ENCODE measurements at places on chromosomes 6 and 20. TPM values are rescaled to one million over a fixed set of nuclear protein-coding genes. Genes with fewer than 3 reads are reported as not detected.

C6orf52 gene
- 2.9 TPM for total RNA-seq

SIRPD gene
- total RNA-seq = 0.23 TPM

XKR7 gene
- total RNA-seq = 0.03 TPM

TTK gene
- total RNA-seq = 47.8 TPM

SMLR1 gene
- not detected for total RNA-seq

ACSS1 gene
- 42.5 TPM for total RNA-seq

IDH3B gene
- 99.6 TPM for total RNA-seq

BLTP3A gene
- 11.8 TPM for total RNA-seq

- H3K27ac ChIP-seq = no peak overlapping the region
- DNase-seq = no peak
- H3K4me1 ChIP-seq = no peaks in the 10 kb centered on the region
- H3K36me3 ChIP-seq = no peaks in the 10 kb centered on the region
- H3K27me3 ChIP-seq = no peaks in the 10 kb centered on the region
Measured at GRCh38 chr6:107248147-107248546, 132.8 kb upstream of the BEND3 start.

- no peak overlapping the region for H3K4me3 ChIP-seq
- DNase-seq = no peak
- no peak overlapping the region for H3K27ac ChIP-seq
- no peaks in the 10 kb centered on the region for H3K4me1 ChIP-seq
- H3K27me3 ChIP-seq = no peaks in the 10 kb centered on the region
Measured at GRCh38 chr6:22101163-22101562, 195.7 kb downstream of the PRL start.

DNA sequence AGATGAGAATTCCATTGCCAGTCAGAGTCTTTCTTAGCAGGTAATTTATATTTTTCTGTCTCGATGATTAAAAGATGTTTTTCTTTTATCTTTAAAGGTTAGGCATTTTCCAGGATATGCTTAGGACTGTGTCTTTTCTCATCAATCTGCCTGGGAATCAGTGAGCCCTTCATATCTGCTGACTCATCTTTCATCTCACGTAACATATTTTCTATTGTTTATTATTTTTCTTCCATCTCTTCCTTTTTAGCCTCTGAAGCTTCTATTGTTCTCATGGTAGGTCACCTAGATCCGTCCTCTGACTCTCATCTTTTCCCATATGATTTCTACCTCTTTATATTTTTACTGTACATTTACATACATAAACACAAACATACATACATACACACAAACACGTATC lies 8.7 kb downstream of the CCDC28A start:
- no peak overlapping the region for H3K27ac ChIP-seq
- H3K36me3 ChIP-seq = no peaks in the 10 kb centered on the region
- no peaks in the 10 kb centered on the region for H3K27me3 ChIP-seq
- DNase-seq = no peak
- H3K4me1 ChIP-seq = peaks cover 7% of the 10 kb centered on the region

DNA sequence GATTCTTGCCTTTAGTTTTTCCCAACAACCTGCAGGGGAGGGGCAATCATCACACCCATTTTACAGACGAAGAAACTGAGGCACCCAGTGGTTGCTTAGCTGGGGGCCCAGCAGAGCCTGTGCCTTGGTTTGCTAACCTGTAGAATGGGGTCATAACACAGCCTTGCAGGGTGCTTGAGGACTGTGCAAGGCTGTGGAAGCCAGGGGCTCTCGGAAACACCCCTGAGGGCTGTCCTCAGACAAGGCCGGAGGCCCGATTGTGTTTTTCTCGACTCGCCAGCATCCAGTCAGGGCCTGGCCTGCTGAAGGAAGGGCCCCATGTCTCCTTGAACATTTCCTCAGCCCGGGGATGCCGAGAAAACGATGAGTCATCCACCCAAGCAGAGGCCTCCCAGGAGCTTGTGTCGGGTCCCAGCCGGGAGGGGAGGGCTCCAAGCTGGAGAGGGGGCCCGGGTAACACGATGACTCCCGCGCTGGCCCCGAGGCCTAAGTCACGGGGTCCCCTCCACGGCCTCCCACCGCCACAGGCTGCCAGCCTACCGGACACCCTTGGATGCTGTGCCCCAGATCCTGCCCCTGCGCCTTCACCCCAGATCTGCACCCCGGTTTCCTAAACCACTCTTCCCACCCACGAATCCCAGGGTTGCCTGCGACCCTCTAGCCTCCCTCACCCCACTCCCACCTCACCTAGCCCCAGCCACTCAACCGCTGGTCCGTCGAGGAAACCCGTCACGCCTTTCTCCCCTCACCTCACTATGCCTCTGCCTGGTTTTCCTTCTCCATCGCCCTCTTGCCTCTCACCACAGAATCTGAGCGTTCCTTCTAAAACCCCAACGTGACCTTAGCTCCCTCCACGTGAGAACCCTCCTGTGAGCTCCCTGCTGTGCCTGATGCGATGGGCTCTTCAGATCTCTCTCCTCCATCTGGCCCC lies 10.6 kb downstream of the NOL4L start:
- no peaks in the 10 kb centered on the region for H3K36me3 ChIP-seq
- DNase-seq = no peak
- H3K27ac ChIP-seq = no peak overlapping the region
- H3K4me3 ChIP-seq = no peak overlapping the region
- H3K27me3 ChIP-seq = no peaks in the 10 kb centered on the region
- H3K4me1 ChIP-seq = peaks cover 21% of the 10 kb centered on the region

GRCh38 chr6:41442800-41443501 lies 103.2 kb upstream of the FOXP4 start:
- H3K36me3 ChIP-seq = no peaks in the 10 kb centered on the region
- no peak overlapping the region for H3K4me3 ChIP-seq
- peaks cover 41% of the 10 kb centered on the region for H3K4me1 ChIP-seq
- no peak overlapping the region for H3K27ac ChIP-seq
- DNase-seq = no peak

DNA sequence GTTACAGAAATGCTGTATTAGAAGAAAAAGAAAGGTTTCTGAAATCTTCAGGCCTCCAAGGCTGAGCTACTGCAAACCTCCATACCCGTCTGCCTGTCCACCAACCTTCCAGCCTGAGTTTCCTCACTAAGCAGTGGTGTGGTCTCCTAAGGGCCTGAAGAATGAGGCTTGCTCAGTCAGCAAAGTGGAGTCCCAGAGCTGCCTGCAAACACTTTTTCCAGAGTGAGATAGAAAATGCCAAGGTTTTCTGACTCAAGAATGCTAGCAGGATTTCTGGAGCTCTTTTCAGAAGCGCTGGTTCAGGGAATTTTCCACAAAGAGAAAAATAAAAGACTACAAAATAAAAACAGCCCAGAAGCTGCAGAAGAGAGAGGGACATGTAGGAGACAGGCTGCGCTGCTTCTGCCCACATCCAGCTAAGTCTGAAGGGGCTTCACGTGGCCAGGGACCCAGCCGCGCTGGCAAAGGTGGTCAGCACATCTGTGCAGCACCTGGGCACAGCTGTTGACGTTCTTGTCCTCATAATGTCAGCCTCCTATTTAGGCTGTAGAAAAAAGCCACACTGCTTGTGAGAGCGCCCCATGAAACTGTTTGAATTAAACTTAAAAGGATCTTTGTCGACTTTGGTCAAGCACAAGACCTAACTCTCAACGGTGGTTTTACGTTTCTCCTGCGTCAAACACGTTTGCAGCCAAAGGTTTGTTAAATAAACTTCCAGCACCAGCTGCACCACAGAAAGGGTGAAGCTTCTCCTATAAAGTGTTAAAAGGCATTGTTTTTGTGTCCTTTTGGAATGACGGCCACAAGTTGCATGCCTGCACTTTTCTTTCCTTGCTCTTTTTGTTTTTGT lies 209.0 kb downstream of the THBS2 start:
- no peaks in the 10 kb centered on the region for H3K4me1 ChIP-seq
- H3K36me3 ChIP-seq = no peaks in the 10 kb centered on the region
- H3K4me3 ChIP-seq = no peak overlapping the region
- no peak overlapping the region for H3K27ac ChIP-seq
- H3K27me3 ChIP-seq = no peaks in the 10 kb centered on the region

DNA sequence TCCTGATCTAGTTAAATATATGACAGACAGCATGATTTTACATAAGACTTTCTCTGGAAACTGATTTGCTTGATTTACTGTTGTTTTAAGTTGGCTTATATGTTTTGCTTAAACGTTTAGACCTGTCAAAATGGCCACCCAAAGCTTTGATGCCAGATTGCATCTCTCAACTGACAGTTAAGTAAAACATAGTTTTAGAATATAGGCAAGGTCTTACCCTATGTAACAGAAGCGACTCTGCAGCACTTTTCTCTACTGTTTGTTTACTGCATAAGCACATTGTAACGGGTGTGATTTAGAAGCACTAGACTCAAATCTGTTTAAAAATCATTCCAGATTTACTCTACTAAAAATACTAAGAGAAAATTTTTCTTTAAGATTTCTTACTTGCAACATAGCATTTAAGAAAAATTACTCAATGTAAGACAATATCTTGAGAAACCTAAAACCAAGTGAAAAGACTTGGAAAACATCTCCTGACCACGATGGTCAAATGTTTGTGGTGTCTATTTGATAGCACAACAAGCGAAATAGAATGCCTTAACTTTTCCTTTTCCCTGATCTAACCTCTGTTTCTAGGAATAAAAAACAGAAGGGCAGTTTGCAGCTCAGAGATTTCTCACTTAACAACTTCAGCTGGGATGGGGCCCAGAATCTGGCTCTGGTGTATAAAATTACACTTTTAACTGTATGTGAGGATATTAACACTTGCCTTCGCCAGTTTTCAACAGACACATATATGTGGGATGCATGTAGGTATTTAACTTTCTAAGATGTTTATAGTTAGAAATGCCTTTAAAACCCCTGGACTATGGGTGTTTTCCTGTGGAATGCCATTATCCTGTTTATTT lies 47.4 kb downstream of the AIG1 start:
- no peak for DNase-seq
- no peak overlapping the region for H3K4me3 ChIP-seq
- H3K36me3 ChIP-seq = no peaks in the 10 kb centered on the region
- no peak overlapping the region for H3K27ac ChIP-seq
- no peaks in the 10 kb centered on the region for H3K4me1 ChIP-seq

Measured in activated CD8-positive, alpha-beta T cell treated with anti-CD3 and anti-CD28 coated beads, Interleukin-2, amount 10 ng/mL, durations not matched to agents 7 days and 5 days (primary cell).